Activated CD8-positive, alpha-beta T cell treated with anti-CD3 and anti-CD28 coated beads, Interleukin-2, amount 10 ng/mL, durations not matched to agents 7 days and 5 days (primary cell): ENCODE measurements at places on chromosomes 4 and X.

DNA sequence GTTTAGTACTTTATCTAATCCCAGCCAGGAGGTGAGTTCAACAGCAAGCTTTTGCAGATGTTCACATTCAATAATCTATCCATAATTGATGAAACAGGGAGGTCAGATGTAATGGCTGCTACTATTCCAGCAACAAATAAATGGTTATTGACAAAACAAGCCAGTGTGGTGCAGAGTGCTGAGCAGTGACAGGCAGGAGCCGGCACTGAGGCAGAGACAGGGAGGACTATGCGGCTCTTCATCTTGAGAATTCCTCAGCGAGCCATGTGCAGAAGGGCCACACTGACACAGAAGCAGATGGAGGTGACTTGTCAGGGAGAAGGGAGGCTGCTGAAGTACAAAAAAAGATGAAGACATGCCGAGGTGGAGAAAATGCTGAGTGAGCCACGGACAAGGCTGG is 98.3 kb downstream of the TTC29 start:
- DNase-seq, result no peak

- DNase-seq, result no peak
Observed at GRCh38 chr4:10066670-10067651, 45.7 kb upstream of the SLC2A9 start.

GRCh38 chr4:156766846-156767245 is 204.8 kb downstream of the PDGFC start:
- no peak for DNase-seq

DNA sequence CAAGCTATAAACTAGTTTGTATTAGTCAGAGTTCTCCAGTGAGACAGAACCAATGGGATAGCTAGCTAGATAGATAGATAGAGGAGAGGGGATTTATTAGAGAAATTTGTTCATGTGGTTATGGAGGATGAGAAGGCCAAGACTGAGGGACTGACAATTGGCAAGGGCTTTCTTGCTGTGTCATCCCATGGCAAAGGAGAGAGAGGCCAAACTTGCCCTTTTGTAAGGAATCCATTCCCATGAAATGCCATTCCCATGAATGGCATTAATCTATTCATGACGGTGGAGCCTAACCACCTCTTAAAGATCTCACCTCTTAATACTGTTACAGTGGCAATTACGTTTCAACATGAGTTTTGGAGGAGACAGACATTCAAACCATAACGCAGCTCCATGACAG is 58.1 kb downstream of the LINC00632 start:
- no peak for DNase-seq

- DNase-seq, result no peak
Observed at GRCh38 chr4:104163820-104164219, 330.9 kb downstream of the CXXC4 start.

DNA sequence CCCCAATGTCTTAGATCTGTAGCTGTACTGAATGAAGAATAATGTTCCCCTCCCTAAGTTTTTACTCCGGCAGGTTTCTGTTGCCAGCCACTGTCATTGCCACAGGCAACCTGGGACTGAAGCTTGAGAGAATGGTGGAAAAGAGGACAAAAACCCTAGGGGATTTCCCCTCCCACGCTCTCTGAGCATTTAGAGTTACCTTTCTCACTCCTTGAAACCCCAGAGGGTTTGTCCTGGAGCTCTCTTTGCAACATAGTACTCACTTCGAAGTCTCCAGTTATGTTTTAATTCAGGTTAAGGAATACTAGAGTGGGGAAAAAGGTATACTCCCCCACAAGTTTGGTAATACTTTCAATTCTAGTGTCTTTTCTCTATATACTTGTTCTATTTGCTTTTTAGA is 31.5 kb downstream of the F8 start:
- no peak for DNase-seq
